LNCaP clone FGC (cell line): ENCODE measurements at places on chromosomes 5 and 9.

DNA sequence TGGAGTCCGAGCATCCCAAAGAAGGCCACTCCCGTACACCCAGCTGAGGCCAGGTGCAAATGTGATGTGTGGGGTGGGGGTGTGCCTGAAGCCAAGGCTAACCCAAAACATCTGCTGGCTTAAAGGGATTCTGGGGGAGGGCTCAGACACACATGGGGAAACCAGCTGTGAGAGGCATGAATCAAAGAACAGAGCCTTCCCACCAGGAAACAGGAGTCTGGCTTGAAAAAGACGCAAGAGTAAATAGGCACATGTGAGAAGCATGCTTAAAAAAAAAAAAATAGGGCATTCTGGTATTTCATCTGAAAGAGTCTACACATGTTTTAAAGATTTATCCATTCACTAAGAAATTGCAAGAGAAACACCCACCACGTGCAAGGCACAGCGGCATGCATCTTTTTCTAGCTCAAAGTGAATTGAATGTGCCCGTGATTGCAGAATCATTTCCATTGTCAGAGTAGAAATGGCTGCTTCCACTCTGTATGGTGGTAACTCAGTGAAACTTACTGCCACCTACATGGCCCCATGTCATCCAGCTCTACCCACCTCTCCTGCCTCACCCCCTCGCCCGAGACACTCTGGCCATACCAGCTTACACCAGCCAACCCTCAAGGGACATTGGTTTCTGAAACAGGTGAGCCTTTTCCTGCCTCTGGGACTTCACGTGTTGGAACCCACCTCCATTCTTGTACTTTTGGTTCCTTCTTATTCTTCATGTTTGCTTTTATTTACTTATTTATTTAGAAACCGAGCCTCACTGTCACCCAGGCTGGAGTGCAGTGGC lies 71.5 kb downstream of the SEMA5A start:
- no peak for DNase-seq

- no peak for DNase-seq
These were observed 163.2 kb downstream of the HCN1 start for GRCh38 chr5:45532826-45533624.

DNA sequence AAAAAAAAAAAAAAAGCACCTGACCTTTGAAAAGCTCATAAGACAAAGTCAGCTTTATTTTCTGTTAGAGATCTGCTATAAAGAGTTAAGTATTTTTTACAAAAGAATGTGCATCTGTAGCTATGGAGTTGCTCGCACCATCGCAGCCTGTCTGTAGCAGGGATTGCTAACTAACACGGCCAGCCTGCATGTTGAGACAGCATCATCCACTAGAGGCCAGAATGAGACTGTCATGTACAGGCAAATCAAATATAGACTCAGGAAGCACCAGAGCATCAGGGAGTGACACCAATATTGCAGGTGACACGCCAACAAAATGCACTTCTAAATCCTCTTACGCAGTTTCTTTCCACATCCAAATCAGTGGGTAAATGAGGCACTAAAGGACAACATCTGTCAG lies 136.3 kb upstream of the RASEF start:
- peak; percentile 67 for DNase-seq

DNA sequence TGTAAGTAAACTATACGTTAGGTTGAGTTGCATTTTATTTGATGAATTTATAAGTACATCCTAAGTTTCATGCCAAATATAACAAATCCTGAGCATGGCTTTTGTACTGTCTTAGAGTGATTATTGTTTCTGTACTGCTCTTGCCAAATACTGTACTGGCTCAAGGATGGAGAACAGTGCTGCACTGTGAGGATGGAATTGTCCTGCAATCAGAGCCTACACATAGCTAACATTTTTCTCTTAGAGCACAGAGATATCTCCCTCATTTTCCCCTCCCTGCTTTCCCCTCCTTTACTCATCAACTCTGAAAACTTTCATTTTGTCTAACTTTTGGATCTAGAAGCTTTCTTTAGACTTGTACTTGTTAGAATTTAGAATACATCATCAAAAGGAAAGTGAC lies 28.3 kb downstream of the LRRC70 start:
- DNase-seq, result peak; percentile 78

DNA sequence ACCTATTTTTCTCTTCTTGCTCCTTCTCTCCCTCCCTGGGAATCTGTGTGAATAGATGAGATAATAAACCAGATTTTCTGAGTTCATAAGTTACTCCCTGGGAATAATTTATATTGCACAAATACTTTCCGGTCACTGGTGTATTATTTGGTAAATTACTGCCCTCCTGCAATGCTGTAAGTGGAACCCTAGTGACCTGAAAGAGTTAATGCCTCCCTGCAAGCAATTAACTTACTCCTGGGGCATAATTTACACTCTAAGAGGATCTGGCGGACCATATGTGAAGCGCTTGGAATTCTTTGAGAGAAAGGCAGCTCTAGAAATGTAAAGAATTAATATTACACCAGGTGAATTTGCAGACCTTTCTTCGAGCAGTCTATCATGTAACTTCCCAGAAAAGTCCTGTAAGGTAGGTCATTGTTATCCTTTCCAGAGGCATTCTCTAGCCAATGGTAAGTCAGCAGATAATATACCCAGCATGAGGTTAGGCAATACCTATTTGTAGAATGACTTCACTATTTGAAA lies 7.0 kb upstream of the GDNF start:
- no peak for DNase-seq
